ENCODE measurements at places on chromosomes 7 and 10.
A peak's percentile ranks its signal among the peaks of the same experiment; 100 is the strongest.

DNA sequence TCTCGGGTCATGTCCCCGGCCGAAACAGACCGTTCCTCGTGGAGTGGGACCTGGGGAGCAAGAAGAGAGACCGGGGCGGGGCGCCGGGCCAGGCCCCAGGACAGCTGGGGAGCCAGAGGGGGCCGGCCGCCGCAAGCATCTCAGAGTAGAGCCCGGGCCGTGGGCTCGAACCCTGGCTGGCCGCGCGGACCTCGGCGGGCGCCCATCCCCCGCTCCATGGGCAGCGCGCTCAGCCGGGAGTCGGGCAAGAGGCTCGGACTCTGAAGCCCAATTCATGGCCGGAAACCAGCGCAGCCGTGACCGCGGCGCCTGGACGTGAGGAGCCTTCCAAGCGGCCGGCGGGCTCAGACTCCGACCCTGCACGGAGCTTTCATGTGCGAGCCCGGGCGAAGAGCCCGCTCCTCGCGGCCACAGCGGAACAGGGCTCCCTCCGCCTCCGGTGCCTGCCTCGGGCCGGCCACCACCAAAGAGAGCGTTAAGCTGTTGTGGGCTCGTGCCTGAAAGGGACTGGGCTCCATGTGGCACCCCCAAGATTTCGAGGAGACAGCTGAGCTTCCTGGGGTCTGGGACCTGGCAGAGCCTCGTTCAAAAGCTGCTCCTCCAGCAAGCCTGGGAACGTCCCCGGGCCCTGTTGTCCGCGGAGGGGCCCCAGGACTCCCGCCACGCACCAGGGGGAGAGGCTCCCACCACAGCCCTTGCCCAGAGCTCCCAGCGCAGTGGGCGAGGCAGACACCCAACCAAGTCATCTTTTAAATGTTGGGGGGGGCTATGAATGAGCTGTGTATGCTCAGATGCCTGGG is 757 bp upstream of the GRID1 start:
- no peak for DNase-seq

DNA sequence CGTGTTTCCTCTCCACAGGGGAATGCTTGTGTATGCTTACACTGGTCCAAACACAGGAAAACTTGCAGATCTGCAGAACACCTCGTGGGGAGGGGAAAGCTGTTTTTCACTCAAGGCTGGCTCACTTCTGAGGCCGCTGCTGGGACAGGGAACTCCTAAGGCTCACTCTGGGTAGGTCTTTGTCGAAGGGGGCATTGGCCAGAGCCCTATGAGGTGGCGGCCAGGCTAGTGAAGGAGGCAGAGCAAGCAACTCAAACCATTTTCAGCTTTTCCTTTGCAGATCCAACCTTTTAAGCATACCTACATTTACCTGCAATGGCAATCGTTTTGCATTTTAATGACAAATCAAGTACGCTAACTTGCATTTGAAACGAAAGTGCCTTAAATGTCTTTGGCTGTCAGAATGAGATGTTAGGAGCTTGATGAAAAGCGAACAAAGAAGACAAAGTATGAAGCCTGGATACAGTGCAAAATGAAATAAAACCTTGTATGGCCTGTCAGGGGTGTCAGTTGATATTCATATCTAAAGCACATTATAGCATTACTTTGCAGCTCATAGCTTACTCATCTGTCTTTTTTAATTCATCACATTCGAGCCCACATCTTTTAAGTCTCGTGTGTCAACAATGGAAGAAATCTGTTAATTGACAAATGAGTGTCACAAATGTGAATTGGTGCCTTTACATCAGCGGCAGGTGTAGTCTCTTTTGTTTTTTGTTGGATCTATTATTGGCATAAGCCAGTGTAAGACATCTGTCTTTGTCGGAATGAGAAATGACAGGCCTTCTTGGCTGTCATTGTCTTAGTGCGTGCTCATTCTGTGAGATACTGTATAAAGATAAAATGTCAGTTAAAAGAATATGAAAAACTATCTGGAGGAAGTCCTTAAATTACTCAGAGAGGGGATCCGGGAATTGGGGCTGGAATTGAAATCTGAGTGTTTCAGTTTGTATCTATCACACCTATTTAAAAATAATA is 30.5 kb downstream of the LRMDA start:
- DNase-seq, result no peak

DNA sequence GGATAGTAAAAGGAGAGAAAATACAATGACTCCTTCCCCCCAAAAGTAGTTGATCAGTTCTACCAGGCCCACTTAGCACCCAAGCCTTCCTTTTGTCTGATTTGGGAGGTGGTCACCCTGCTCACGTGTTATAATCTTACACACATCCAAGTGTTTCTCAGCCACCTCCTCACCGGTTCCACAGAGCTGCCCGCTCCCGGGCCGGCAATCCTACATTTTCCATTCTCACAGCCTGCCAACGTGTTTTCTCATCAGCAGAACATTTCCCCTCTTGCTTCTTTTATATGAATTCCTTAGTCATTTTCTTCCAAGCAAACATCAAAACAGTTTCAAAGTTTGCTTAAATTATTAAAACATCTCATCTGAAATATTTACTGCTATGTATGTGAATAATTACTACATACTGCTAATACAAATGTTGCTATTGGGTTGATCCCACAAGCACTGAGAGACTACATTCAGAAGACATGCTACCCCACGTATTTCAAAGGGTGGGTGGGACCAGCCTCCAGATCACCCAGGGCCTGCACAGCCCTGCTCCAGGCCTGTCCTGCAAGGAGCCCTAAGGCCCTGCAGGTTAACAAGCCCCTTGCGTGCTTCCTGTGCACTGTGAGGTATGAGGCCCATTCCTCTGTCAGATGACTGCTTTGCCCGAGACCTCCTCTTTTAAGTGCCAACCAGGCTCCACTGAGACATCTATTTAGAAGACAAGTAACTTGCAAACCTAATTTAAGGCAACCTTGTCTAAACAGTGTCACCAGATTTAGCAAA is 75.3 kb downstream of the GRB10 start:
- DNase-seq, result no peak

DNA sequence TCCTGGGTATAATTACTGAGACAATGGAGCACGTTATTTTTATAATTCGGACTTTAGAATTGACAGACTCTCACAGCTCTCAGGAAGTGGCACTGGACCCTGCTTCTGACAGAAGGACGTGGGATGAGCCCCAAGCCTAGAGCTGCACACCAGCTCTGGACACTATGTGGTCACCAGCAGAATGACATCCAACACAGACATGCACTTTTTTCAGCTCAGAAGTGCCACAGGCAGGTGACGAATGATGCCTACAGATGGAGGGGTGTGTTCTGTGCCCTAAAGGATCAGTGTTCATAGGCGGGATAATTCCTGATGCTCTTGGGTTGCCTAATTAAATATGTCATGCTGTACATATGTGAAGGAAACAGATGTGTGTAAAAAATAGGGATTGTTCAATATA is 87.9 kb downstream of the VIPR2 start:
- DNase-seq, result no peak

DNA sequence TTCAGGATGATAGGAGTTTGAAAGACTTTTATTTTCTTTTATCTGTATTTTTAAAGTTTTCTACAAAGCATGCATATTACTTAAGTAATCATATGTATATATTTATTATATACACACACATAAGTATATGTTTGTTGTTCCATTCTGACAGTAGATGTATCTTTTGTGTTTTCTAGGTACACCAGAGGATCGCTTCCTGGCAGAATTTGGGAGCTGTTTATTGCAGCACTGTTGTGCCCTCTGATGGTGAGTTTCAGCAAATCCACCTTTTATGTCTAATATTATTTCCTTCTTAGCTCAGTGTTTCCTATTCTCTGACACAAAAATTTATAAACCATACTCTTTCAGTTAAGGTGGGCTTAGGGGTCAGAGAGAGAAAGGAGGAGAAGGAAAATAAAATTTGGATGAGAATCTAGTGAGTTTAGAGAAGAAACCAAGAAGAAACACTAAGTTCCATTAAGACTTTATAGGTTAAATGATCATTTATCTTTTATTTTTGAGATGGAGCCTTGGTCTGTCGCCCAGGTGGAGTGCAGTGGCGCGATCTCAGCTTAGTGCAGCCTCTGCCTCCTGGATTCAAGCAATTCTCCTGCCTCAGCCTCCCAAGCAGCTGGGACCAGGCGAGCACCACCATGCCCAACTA is 59.2 kb upstream of the OIT3 start:
- DNase-seq, result peak; percentile 91

DNA sequence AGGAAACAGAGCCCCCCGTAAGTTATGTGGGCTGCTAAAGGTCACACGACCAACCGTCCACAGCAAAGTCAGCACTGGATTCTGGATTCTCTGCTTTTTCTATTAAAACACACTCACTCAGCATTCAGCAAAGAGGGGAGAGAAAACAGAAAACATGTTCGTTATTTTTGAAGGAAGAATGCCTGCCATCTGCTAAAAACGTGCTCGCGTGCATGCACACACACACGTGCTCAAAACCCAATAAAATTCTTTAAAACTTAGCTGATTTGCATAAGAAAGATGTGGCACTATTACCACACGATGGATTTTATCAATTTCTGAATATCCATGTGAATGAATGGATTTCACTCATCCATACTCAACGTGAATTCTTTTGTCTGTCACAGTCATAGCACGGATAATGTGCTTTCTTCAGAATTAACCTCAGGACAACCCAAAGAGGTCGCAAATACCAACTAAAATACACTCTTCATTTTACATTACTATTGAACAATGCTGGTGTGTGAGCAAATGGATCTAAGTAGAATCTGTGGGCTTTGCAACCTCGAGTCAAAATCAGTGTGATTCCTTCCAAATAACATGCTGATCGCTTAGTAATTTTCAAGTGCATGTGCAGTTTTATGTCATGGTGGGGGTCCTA is 40.8 kb downstream of the NRP1 start:
- DNase-seq, result no peak

GRCh38 chr7:152052771-152053170 is 27.3 kb downstream of the GALNT11 start:
- DNase-seq, result no peak

GRCh38 chr10:91032611-91033206 is 111.8 kb upstream of the ANKRD1 start:
- DNase-seq, result no peak

DNA sequence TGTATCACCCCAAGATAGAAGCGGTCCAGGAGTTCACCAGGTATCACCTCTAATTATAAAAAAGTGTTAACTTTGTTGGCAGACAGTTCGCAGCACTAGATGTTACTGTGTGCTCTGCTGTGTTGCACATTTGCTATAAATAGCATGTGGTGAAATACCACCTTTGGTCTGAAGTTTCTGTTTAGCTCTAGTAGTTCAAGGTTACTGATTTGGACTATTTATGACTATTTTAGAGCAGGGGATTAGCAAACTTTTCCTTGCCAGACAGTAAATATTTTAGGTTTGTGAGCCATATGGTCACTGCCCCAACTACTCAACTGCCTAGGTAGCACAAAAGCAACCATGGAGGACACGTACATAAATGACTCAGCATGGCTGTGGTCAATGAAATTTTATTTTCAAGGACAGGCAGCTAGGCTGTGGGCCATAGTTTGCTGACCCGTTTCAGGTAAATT is 16.5 kb downstream of the DENND10 start:
- DNase-seq, result no peak

DNA sequence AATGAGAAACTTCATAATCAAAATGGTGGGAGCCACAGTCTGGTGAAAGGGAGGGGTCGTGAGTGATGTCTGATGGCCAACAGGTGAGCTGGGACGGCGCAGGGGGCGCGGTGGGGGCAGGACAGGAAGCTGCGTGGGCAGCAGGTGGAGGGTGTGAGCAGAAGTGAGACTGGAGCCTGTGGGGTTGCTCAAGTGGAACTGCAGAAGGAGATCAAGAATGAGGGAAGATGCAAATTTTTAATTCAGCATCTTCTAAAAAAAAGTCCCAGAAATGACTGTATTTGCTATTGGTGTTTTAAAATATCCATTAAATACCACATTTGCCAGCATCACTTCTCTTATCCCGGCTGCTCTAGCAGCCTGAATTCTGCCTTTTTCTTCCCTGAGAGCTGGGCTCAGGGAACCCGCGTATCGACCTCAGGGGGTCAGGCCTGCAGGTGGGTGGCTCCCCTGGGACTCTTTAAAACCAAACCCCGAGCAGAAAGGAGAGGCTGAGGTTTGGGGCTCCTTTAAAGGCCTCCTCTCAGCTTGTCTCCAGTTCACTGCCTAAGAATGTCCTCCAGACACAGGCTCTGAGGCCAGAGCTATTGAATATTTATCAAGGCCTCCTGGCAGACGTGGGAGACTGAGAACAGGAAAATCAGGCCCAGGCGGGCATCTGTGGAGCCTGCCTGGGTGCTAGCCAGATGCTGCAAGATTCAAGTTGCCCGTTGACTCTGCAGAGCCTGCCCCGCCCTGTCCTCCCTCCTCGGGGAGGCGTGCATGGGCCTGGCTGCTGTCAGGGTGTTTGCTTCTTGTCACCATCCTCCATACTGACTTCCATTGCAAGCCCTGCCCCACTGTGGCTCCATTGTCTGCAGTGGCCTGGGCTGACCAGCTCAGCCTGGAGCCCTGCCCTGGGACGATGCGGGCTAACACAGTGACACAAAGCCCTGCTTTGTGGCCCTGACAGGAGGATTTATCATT is 53.9 kb downstream of the SYPL1 start:
- no peak for DNase-seq
